ENCODE measurements at places on chromosomes 6 and 20. TPM values are rescaled to one million over a fixed set of nuclear protein-coding genes. Genes with fewer than 3 reads are reported as not detected.

- no peak overlapping the region for H3K4me3 ChIP-seq
- no peaks in the 10 kb centered on the region for H3K4me1 ChIP-seq
- no peak for DNase-seq
- peaks cover 65% of the 10 kb centered on the region for H3K36me3 ChIP-seq
- H3K27ac ChIP-seq = no peak overlapping the region
- no peaks in the 10 kb centered on the region for H3K27me3 ChIP-seq
These were observed 72.7 kb downstream of the NFATC2 start for GRCh38 chr20:51469578-51470498.

DNA sequence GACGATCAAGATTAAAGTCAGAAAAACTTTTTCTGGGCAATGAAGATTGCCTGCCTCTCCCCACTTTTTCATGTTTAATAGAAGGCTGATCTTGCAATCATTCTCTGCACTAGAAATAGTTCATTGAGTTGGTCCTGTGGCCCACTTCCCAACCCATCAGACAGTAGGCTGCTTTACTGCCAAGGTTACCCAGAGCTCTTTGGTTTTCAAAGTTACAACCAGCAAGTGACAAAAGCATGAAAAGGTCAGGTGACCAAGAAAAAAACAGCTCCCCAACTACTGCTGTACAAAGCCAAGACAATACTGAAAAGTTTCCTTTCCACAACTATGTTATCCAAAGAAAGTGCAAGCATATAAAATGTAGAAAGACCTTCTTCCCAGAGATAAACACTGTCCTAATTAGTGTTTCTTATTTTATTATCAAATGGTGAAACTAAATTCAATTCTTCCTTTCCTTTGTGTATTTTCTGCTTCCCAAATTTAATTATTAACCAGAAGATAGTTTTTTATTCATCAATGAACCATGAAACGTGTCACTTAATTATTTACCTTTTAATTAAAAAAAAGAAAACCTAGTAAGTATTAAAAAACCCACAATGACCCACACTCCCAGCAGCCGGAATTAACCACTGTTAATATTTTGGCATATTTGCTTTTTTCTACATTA lies 16.6 kb downstream of the DNAAF9 start:
- no peak overlapping the region for H3K27ac ChIP-seq
- H3K4me3 ChIP-seq = no peak overlapping the region
- H3K27me3 ChIP-seq = no peaks in the 10 kb centered on the region
- DNase-seq = no peak
- H3K36me3 ChIP-seq = no peaks in the 10 kb centered on the region

DNA sequence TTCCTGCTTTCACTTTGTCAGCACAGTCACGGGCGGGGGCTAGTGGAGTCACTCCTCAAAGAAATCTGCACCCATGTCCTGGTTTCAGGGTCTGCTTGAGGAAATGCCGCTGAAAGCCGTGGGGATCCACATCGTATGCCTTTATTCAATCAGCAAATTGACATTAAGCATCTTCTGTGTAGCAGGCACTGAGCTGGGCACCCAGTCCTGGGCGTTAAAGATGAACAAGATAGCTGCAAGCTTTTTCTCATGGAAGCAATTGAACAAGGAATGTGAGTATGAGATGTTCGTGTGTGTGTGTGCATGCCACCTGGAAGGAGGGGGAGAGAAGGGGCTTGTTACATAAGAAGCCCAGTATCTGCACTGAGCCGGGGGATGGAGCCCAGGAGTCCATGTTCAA lies 243.9 kb downstream of the SMOC2 start:
- H3K36me3 ChIP-seq = no peaks in the 10 kb centered on the region
- no peak overlapping the region for H3K27ac ChIP-seq
- no peak for DNase-seq
- H3K27me3 ChIP-seq = peaks cover 28% of the 10 kb centered on the region

GRCh38 chr6:40774932-40775331 lies 187.8 kb upstream of the LRFN2 start:
- no peaks in the 10 kb centered on the region for H3K36me3 ChIP-seq
- H3K27ac ChIP-seq = no peak overlapping the region
- peaks cover 23% of the 10 kb centered on the region for H3K27me3 ChIP-seq
- no peaks in the 10 kb centered on the region for H3K4me1 ChIP-seq

The ZNF165 gene
- total RNA-seq = 1.2 TPM

The LYRM2 gene
- 35.7 TPM for total RNA-seq

The PPP1R3D gene
- 2.6 TPM for total RNA-seq
